ENCODE measurements at places on chromosomes 1 and 21.

- DNase-seq: no peak
Observed at GRCh38 chr1:50450861-50451653, 27.8 kb upstream of the DMRTA2 start.

- DNase-seq: peak; percentile 86
Observed at GRCh38 chr1:228463559-228464455, 23.4 kb upstream of the RNF187 start.

DNA sequence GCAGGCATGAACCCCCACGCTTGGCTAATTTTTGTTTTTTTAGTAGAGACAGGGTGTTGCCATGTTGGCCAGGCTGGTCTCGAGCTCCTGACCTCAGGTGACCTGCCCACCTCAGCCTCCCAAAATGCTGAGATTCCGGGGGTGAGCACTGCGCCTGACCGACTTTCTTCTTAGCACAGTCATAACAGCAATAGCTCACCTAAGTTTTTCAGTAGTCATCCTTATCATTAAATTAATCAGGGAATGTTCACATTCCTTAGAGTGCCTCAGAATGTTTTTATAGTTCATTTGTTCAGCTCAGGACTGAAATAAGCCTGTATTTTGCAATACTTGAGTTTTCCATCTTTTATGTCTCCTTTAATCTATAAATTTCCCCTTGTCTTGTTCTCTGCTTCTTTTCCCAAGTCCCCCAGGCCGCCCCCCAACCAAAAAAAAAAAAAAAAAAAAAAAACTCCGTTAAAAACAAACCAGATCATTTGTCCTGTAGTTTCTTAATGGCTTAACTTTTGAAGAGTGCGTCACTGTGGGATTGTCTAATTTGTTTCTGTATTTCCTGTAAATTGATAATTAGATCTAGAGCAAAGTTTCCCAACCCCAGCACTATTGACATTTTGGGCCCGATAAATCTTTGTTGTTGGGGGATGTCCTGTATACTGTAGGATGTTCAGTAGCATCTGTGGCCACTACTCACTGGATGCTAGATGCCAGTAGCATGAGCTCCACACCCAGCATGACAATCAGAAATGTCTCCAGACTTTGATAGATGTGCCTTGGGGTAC lies 120.7 kb downstream of the ITSN1 start:
- no peak for DNase-seq

- DNase-seq: no peak
Observed at GRCh38 chr1:205913451-205914154, 29.7 kb downstream of the SLC26A9 start.

DNA sequence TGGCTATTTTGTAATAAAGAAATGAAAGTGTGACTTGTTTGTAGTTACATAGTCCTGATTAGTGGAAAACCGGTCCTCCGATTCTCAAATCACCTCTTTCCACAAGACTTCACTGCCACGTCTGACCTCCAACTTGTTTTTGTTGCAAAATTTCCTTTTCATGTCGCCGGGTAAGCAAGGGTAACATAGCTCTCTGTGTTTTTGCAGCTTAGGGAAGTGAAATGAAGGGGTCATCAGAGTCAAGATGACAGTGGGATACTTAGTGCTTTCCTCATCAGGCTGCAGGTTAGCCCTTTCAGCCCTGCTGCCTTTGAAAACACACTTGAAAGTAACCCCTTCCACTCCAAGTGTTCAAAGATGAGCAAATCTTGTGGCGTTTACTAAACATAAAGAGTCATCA lies 217.9 kb downstream of the USP25 start:
- no peak for DNase-seq

DNA sequence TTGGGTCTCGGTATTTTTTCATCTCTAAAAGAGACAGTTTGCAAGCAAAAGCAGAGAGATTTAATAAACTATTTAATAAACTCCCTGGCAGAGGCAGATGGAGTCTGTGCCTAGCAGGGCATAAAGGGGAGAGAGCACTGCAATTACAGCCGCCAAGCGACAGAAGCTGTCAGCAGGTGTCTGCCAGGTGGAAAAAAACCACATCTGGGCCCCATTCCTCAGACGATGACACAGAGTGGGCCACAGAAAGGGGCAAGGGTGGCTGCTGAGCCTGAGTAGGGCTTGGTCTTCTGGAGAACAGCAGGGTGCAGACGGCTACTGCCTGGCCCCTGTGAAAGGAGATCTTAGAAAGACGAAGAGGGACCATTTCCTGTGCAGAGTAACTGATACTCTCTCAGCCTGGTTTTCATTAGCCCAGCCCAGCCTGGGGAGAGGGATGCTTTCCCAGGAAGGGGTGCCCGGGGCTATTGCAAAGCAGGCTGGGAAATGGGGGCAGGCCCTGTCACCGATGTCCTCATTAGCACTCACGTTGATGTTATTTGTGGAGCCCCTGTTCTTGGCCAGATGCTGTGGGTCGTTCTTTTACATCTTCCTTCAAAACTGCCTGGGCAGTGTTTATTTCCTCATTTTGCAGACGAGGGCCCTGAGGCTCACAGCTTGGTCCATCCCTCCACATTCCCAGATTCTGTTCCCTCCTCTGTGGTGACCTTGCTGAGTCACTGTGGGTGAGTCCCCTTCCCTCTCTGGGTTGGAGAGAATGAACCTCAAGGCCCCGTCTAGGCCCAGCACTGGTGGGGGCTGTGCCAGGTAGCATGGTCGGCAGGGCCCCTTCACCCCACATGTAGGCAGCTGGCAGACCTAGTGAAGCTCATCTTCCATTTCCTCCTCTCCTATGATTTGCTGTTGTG lies 472.7 kb downstream of the PTPRU start:
- DNase-seq: peak; percentile 37

GRCh38 chr21:27569091-27569490 lies 602.2 kb upstream of the ADAMTS5 start:
- no peak for DNase-seq

DNA sequence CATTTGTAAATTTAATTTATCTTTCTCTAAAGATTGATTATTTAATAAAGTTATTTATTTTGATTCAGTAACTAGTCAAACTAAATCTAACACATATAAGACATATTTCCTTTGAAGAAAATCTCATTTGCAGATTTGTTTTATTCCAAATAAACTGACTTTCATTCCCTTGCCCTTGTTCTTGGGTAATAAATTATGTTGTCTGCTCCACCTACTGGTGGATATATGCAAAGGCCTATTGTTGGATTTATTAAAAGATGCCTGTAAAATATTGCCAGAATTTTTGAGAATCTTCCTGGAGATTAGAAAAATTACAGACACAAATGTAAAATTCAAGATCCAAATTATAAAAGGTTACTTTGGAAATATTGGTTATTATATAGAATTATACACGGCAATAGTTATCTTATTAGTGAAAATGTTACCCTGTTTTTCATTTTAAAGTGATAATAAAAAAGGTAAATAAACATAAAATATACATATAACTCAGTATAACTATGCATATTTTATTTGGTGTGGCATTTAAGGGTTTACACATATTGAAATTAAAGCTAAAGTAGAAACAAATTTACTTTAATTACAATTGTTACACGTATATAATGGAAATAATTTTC lies 116.1 kb downstream of the SPATA17 start:
- no peak for DNase-seq

- no peak for DNase-seq
Observed at GRCh38 chr1:32393136-32393535, 1.1 kb downstream of the BSDC1 start.

- DNase-seq: no peak
Observed at GRCh38 chr1:160238408-160238807, 23.9 kb downstream of the DCAF8 start.

DNA sequence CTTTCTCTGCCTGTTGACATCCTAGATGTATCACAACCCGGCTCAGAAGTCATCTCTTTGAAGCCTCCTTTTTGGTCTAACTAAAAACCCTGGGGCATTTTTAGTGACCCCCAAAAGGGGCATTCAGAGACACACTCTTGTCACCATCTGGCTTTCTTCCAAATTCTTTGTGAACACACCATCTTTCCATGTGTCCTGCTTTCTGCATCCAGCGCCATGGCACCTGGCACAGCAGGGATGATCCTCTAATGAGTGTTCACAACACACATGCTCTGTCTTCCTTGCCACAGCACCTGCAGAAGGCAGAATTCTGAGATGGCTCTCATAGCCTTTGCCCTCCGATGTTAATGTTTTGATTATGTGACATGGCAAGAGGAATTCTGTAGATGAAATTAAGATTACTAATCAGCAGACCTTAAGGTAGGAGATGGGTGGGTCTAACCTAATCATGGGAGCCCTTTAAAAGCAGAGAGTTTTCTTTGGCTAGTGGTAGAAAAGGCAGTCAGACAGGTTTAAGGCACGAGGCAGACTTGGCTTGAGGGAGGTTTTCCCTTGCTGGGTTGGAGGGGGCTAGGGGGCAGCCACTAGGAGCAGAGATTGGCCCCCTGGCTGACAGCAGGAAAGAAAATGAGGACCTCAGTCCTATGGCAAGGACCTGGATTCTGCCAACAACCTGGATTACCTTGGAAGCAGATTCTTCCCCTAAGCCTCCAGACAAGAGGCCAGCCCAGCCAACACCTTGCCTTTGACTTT lies 4.9 kb upstream of the TMEM61 start:
- peak; percentile 46 for DNase-seq

- DNase-seq: no peak
Observed at GRCh38 chr1:155645648-155646047, 35.6 kb downstream of the MSTO1 start.

GRCh38 chr21:34877485-34878128 lies 171.5 kb downstream of the RUNX1 start:
- DNase-seq: peak; percentile 51

GRCh38 chr1:29105822-29106221 lies 17.9 kb downstream of the TMEM200B start:
- peak; percentile 47 for DNase-seq

- DNase-seq: peak; percentile 71
Observed at GRCh38 chr1:27572019-27572678, 31.8 kb downstream of the AHDC1 start.

DNA sequence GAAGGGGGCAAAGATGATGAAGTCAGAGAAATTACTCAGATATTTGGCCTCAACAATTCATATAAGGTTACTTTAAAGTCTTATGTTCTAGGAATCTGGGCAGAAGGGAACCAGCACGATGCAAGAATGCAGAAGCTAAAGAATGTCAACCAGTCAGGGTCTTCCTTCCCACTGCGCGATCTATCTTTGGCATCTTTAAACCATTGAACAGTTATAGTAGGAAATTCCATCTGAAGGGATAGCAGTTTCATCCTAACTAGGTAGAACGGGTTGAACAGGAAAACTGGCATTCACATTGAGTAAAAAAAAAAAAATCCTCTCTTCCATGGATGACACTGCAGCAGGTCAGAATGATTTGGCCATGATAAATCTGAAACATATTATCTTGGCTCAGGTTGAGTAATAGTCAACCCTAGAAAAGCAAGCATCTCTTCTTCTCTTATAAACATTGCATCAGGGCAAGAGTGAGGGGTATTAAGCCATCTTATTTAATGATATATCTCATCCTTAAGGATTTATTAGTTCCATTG lies 6.3 kb downstream of the CRCT1 start:
- no peak for DNase-seq

DNA sequence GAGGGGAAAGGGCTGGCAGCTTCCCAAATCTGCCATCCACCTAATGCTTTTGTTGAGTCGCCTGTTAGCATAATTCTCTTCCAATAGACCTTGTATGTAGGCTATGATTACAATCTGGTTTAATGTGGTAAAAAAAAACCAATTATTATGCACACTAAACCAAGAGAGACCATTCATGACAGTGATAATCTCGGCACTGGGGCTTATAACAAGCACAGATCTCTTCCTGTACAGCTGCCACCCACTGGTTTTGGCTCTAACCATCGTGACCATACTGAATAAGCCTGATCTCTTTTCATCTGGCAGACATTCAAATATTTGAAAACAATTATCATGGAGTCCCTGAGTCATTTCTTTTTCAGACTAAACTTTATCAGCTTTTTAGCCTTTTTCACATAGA lies 12.0 kb upstream of the SYT14 start:
- DNase-seq: no peak

GRCh38 chr1:5975133-5975880 lies 16.9 kb downstream of the NPHP4 start:
- peak; percentile 53 for DNase-seq

DNA sequence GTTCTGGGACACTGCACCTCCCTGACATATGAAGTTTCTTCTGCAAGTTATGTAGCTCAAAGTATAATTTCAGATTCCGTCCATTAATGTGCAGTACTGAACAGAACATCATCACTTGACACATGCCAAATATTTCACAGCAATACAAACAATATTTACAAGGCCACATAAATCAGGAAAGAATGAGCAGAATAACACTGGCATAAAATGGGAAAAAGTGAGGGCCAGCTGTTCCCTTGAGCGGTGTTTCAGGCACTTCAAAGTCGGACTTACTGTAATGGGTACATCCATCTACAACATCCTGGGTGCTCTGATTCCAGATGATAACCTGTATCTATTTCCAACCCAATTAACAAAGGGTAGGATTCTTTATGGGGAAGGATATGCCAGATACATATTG lies 217.4 kb downstream of the APP start:
- DNase-seq: no peak

GRCh38 chr21:14585122-14585521 lies 39.0 kb upstream of the SAMSN1 start:
- DNase-seq: no peak

- no peak for DNase-seq
Observed at GRCh38 chr1:117188170-117188815, 22.4 kb downstream of the VTCN1 start.

- DNase-seq: no peak
Observed at GRCh38 chr1:223219318-223219635, 76.2 kb upstream of the TLR5 start.

GRCh38 chr1:19622204-19622603 lies 21.9 kb upstream of the NBL1 start:
- no peak for DNase-seq

DNA sequence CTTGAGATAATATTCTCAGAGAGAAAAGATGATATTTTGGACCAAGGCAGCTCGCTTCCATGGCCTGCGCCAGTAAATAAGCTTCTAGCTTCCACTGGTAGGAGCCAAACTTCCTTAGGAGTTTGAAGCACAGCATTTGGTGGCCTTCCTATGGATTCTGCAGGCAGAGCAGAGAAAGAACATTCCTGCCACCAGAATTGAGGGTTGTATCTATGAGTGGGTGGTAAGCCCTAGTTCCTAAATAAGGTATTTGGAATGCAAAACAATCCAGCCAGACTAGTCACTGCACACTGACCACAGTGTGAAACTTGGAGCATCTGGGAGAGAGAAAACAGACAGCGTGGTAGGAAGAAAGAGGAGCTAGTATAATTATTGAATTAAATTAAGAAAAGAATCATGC lies 54.1 kb upstream of the BCAR3 start:
- no peak for DNase-seq

DNA sequence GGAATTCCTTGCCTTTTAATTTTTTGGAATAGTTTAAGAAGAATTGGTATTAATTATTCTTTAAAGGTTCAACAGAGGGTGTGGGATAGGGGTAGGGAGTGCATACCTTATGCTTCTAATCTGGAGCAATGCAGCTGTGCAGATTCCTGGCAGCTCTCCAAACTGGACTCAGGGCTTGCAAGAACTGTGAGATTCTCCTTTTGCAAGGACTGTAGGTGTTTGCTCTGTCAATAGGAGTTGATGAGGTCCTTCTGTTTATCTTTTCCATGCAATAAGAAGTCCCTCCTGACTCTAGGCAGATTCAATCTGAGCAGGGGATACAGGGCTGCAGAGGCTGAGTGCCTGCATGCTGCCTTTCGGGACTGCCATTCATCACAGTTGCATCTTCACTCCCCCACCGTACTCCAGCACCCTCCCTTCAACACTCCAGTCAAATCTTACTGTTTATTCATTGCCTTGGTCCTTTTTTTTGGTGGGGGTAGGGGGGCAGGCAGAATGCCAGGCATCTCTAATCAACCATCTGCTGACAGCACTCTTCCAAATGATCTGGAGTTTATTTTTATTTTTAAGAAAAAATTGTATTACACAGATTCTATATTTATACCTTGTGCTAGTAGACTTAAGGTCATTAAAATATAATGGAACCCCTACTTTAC lies 122.3 kb downstream of the DISC1 start:
- DNase-seq: no peak
